MCF 10A (cell line): ENCODE measurements at places on chromosomes 5 and 9.

GRCh38 chr5:176415952-176416924, at the start of gene CLTB:
CLTB (minus strand) TSS chr5:176416539; CDS start chr5:176416363, 176 bp downstream.
- H3K4me1 ChIP-seq, result peaks cover 51% of the 10 kb centered on the region
- peak within 1 kb of the TSS; percentile 83 for H3K4me3 ChIP-seq
- peaks cover 10% of the 10 kb centered on the region for H3K36me3 ChIP-seq
- peak; percentile 91 for DNase-seq
- H3K27ac ChIP-seq, result peak within 1 kb of the TSS; percentile 73
- no peaks in the 10 kb centered on the region for H3K27me3 ChIP-seq

DNA sequence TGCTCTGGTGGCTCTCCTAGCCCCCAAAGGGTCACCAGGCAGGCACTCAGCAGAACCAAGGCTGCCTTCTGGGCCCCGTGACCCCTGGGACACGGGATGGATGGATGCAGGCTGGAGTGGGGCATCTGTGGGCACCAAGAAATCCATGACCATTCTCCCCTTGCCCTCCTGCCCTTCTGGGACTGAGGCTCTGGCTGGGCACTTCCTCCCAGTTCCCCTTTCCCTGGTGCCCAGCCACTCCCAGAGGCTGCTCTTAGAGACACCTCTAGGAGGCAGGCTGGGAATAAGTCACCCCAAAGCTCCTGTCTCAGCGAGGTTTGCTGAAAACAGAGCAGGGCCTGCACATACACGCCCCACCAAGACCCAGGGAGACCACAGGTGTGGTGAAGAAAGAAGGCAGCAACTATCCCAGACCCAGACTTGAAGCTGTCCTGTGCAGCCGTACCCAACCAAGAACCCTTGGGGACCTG, 943 bp downstream of the STING1 start:
- peak overlapping the region; percentile 92 for H3K27ac ChIP-seq
- peaks cover 20% of the 10 kb centered on the region for H3K36me3 ChIP-seq
- no peaks in the 10 kb centered on the region for H3K27me3 ChIP-seq
- peak overlapping the region; percentile 77 for H3K4me3 ChIP-seq
- DNase-seq, result peak; percentile 89

DNA sequence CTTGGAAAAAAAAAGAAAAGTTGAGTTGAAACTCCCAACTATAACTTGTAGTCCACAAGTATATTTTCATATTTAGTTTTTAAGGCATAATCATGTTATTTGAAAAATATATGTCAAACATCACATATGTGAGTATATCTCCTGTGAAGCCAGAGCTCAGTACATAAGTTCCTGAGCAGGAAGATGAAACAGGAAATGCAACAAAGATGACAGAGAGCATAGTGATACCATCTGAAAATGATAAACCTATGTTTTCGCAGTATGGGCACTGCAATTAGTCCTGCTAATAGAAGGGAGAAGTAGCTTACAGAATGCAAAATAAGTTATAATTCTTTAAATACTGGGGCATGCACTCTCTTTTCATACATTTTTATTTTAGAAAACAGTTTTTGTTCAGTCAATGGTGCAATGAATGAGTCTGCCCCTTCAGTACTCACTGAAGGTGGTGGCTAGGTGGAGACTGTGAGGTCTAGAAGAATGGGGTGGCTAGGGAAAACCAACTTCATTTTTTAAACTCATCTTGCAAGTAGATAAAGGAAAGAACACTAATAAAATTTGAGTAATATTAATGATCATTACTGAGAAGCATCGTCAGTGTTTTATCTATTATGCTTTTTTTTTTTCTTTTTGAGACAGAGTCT, 54.1 kb upstream of the FYB1 start:
- no peak overlapping the region for H3K27ac ChIP-seq
- no peaks in the 10 kb centered on the region for H3K27me3 ChIP-seq

DNA sequence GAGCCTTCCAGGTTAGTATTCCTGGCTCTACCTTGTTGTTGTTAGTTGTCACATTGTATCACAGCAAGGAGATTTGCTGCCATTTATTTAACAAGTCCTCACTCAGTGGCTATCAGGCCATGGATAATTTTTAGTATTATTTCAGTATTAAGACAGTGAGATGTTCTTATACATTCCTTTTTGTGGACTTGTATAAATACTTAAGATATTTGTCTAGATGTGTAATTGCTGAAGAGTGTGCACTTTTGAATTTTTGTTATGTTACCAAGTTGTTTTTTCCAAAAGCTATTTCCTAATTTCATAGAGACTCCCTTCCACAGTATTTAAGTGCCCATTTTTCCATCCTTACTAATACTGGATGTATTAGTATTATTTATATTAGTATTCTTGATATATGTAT, 22.0 kb downstream of the SLC36A1 start:
- no peaks in the 10 kb centered on the region for H3K4me1 ChIP-seq
- peaks cover 16% of the 10 kb centered on the region for H3K36me3 ChIP-seq
- H3K27me3 ChIP-seq, result no peaks in the 10 kb centered on the region
- H3K4me3 ChIP-seq, result no peak overlapping the region
- DNase-seq, result no peak

GRCh38 chr5:2017540-2018389, 135.0 kb upstream of the IRX4 start:
- H3K4me1 ChIP-seq, result no peaks in the 10 kb centered on the region
- no peaks in the 10 kb centered on the region for H3K27me3 ChIP-seq
- peak; percentile 59 for DNase-seq
- no peak overlapping the region for H3K4me3 ChIP-seq
- H3K27ac ChIP-seq, result no peak overlapping the region

GRCh38 chr9:21047281-21047691, 15.8 kb upstream of the HACD4 start:
- no peak overlapping the region for H3K4me3 ChIP-seq
- H3K36me3 ChIP-seq, result no peaks in the 10 kb centered on the region
- no peak overlapping the region for H3K27ac ChIP-seq
- H3K4me1 ChIP-seq, result no peaks in the 10 kb centered on the region

- DNase-seq, result peak; percentile 36
- H3K27me3 ChIP-seq, result no peaks in the 10 kb centered on the region
- peaks cover 40% of the 10 kb centered on the region for H3K4me1 ChIP-seq
- H3K36me3 ChIP-seq, result peaks cover 5% of the 10 kb centered on the region
Measured at GRCh38 chr5:109743770-109744212, 54.1 kb downstream of the MAN2A1 start.

- H3K36me3 ChIP-seq, result peaks cover 6% of the 10 kb centered on the region
- H3K27ac ChIP-seq, result no peak overlapping the region
- DNase-seq, result peak; percentile 80
- peaks cover 15% of the 10 kb centered on the region for H3K27me3 ChIP-seq
- peak overlapping the region; percentile 82 for H3K4me3 ChIP-seq
Measured at GRCh38 chr5:16934123-16934522, 2.0 kb downstream of the MYO10 start.

- no peak overlapping the region for H3K27ac ChIP-seq
- no peaks in the 10 kb centered on the region for H3K27me3 ChIP-seq
- no peak overlapping the region for H3K4me3 ChIP-seq
- H3K4me1 ChIP-seq, result peaks cover 6% of the 10 kb centered on the region
Measured at GRCh38 chr5:132981288-132981687, 17.9 kb upstream of the AFF4 start.

GRCh38 chr5:13251623-13252376, 692.7 kb downstream of the DNAH5 start:
- H3K27me3 ChIP-seq, result no peaks in the 10 kb centered on the region
- no peaks in the 10 kb centered on the region for H3K36me3 ChIP-seq
- DNase-seq, result peak; percentile 14

DNA sequence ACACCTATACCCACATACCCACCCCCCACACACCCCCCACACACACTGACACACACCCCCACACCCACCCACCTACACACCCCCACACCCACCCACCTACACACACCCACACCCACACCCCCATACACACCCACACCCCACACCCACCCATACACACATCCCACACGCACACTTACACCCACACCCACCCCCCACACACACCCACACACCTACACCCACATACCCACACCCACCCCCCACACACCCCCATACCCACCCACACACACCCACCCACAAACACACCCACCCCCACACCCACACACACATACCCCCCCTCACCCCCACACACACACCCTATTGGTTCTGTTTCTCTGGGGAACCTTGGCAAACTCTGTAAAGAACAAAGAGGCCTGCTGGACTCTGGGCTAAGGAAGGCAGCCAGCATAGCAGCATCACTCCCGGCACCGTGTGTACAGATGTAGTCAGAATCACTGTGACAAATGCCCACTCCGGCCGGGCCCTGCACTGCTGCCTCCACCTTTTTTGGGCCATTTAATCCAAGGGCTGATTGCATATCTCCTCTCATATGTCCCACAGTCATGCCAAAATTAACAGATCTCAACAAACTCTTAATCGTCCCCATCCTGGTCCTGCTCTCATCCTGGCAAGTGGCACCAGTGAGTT, 42.3 kb downstream of the COL23A1 start:
- DNase-seq, result no peak
- H3K27ac ChIP-seq, result no peak overlapping the region
- no peak overlapping the region for H3K4me3 ChIP-seq
- peaks cover 6% of the 10 kb centered on the region for H3K4me1 ChIP-seq

- DNase-seq, result no peak
- peaks cover 30% of the 10 kb centered on the region for H3K36me3 ChIP-seq
- H3K4me3 ChIP-seq, result peak overlapping the region; percentile 93
Measured at GRCh38 chr5:177349762-177350161, 1.7 kb downstream of the LMAN2 start.

- peaks cover 97% of the 10 kb centered on the region for H3K27me3 ChIP-seq
- H3K36me3 ChIP-seq, result no peaks in the 10 kb centered on the region
- H3K4me1 ChIP-seq, result no peaks in the 10 kb centered on the region
- no peak for DNase-seq
- no peak overlapping the region for H3K4me3 ChIP-seq
Measured at GRCh38 chr5:176728831-176729251, 81.5 kb upstream of the UNC5A start.

DNA sequence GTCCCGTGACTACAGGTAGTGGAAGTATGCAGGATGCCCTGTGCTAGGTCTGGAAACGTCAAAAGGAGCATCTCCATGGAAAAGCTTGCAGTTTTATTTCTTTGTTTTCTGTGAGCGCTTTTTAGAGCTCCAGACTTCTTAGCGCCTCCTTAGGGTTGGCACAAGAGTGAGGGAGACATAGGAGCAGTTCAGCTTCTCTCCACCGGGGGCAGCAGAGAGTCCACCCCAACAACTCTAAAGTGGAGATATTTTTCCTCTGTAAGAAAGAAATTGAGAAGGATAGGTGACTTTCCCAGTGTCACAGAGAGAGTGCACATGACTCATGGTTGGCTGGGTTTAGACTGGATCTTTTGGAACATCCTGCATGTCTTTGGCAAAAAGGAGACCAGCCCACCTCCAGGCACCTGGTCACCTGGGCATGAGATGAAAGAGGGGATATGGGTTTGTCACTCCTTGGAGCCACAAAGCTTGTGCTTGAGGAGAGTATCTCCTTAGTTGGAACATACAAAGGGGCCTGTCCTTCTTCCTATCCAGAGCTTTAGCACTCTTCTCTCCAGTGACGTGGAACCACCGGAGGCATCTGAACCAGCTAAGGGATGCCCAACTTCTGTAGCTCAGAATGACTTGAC, 637.7 kb downstream of the SEMA5A start:
- H3K4me1 ChIP-seq, result peaks cover 37% of the 10 kb centered on the region
- peak overlapping the region; percentile 94 for H3K27ac ChIP-seq
- peaks cover 6% of the 10 kb centered on the region for H3K36me3 ChIP-seq
- H3K27me3 ChIP-seq, result no peaks in the 10 kb centered on the region
- no peak overlapping the region for H3K4me3 ChIP-seq

DNA sequence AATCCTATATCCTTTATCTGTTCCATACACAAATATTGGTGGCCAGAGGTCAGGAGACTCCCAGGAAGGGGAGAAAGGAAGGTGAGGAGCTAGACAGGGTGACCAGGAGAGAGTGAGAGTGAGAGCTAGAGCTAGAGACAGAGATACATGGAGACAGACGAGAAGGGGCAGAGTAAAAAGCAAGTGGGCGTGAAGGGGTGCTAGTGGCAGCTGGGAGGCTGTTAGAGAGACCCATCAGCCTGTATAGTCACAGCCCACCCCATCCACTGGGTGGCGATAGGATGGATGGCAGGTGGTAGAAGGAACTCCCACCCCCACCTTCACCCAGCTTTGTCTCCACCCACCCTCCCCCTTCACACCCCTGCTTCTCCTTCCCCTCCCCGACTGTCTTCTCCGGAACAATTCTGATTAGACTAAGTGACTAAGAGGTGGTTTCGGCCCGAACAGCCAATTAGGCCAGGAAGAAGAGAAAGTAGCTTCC, 32.8 kb downstream of the PCDH1 start:
- no peak for DNase-seq
- peaks cover 36% of the 10 kb centered on the region for H3K4me1 ChIP-seq
- no peaks in the 10 kb centered on the region for H3K27me3 ChIP-seq
- H3K4me3 ChIP-seq, result no peak overlapping the region

DNA sequence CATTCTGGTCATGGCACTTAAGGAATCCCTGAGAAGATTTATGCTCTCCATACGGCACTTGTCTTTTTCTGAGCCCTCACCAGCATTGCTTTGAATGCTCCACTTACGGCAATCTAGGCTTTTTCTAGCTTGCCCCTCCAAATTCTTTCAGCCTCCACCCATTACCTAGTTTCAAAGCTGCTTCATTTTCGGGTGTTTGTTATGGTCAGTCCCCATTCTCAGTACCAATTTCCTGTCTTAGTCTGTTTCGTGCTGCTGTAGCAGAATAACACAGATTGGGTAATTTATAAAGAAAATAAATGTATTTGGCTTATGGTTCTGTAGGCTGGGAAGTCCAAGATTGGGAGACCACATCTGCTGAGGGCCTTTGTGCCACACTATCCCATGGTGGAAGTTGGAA, 42.0 kb downstream of the ARHGEF28 start:
- no peaks in the 10 kb centered on the region for H3K27me3 ChIP-seq
- H3K27ac ChIP-seq, result peak overlapping the region; percentile 46
- H3K4me3 ChIP-seq, result no peak overlapping the region

DNA sequence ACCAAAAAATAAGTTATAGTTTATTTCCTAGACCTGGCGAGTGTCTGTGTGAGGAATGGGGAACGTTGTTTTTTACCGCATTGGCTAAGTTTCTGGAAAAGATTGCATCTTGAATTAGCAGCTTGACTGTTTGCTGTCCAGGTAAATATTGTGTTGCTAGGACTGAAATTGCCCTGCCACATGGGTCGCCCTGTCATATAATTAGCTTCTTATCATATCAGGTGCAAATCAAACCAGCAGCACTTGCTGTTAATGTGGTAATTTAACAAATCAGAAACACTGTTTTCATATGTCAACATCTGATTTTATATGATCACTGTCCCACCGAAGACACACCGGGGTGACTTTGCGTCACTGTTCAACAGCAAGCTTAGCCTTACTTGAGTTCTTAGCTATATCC, 63.7 kb upstream of the ZNF622 start:
- H3K27me3 ChIP-seq, result no peaks in the 10 kb centered on the region
- H3K4me3 ChIP-seq, result no peak overlapping the region
- DNase-seq, result no peak
- no peak overlapping the region for H3K27ac ChIP-seq
- H3K4me1 ChIP-seq, result no peaks in the 10 kb centered on the region

DNA sequence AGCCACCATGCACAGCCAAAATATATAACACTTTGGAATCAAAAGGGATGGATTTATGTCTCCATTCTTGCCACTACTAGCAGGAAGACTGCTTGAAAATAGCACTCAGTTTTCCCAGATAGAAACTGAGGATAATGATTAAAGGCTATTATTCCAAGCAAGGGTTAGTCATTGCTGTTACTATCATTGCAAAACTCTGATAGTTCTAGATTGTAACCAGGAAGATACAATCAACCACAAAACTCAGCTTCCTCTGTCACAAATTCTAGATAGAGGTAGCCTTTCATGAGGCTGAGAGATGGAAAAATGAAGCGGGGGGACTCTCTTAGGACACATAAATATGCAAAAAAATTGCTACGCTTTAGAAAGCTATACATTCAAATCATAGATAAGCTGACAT, 3.1 kb downstream of the ANXA1 start:
- peak; percentile 22 for DNase-seq
- H3K4me1 ChIP-seq, result peaks cover 31% of the 10 kb centered on the region
- peaks cover 82% of the 10 kb centered on the region for H3K36me3 ChIP-seq
- peak overlapping the region; percentile 88 for H3K4me3 ChIP-seq

GRCh38 chr5:5957737-5958136, 420.6 kb downstream of the MED10 start:
- H3K4me1 ChIP-seq, result no peaks in the 10 kb centered on the region
- no peak overlapping the region for H3K4me3 ChIP-seq
